ENCODE measurements at places on chromosomes 6 and 20.

DNA sequence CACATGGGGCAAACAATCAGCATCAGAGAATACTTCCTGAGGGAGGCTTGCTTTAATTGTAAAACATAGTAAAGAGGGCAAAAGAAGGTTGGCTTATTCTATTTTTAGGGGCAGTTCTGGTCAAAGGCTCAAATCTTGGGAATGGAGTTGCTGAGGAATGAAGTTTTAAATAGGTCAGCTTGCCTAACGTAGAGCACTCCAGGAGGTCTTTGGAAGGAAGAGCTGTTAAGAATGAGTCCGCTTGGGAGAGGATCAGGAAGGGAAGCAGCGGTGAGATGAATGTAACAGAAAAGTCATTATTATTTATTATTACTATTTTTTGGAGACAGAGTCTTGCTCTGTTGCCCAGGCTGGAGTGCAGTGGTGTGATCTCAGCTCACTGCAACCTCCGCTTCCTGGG lies 108.7 kb downstream of the ZFAND3 start:
- DNase-seq = no peak

- DNase-seq = no peak
Measured at GRCh38 chr6:150967381-150967780, 101.9 kb downstream of the MTHFD1L start.

GRCh38 chr6:3627956-3628835 lies 123.3 kb downstream of the PXDC1 start:
- DNase-seq = no peak

- DNase-seq = no peak
Measured at GRCh38 chr6:14795451-14795850, 450.4 kb upstream of the JARID2 start.

- no peak for DNase-seq
Measured at GRCh38 chr6:14431385-14432330, 314.1 kb downstream of the CD83 start.

DNA sequence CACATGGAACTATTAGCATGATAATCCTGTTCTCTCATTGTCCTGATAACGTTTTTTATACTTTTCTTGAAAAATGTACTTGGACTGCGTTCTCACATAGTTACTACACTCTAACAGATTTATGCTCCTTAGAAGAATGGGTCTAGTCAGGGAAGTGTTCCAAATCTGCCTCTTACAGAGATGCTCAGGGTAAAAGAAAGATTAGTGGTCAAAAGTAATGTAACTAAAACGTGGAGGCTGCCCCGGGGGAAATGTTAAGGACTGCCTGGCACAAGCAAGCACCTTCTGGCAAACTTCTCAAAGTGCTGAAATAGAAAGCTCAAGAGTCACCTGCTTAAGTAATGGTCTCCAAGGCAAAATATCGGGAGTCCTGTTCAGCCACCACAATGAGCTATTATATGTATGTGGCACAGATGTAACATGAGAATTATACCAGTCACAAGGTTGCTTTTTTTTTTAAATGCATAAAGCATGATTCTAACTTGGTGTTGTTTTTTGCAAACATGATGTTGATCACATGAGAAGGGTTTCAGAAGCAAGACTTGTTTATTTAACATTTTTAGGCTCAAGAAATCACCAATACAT lies 244.5 kb upstream of the JARID2 start:
- DNase-seq = no peak
